ENCODE measurements at places on chromosomes 1 and 21.
A peak's percentile ranks its signal among the peaks of the same experiment; 100 is the strongest.

GRCh38 chr1:77926561-77927357 lies 38.3 kb downstream of the NEXN start:
- no peak for DNase-seq

- no peak for DNase-seq
Measured at GRCh38 chr1:157584503-157584902, 13.4 kb downstream of the FCRL4 start.

DNA sequence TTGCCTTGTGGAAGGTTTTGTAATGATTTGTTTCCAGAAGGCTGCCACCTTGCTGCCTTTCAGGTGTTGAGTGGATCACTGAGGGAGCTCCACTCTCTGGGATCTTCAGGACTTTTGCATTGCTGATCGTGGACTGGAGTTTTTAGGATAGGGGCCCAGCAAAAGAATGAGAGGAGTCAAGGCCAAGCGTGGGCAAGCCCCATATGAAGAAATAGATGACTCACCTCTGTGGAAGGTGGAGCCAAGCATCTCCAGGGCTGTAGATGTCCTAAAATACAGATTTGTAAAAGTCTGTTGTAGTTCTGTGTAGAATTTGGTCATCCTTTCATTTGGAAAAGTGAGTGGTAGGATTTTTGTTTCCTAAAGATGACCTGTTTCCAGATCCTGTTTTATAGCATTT lies 67.0 kb downstream of the ST3GAL3 start:
- DNase-seq: no peak

DNA sequence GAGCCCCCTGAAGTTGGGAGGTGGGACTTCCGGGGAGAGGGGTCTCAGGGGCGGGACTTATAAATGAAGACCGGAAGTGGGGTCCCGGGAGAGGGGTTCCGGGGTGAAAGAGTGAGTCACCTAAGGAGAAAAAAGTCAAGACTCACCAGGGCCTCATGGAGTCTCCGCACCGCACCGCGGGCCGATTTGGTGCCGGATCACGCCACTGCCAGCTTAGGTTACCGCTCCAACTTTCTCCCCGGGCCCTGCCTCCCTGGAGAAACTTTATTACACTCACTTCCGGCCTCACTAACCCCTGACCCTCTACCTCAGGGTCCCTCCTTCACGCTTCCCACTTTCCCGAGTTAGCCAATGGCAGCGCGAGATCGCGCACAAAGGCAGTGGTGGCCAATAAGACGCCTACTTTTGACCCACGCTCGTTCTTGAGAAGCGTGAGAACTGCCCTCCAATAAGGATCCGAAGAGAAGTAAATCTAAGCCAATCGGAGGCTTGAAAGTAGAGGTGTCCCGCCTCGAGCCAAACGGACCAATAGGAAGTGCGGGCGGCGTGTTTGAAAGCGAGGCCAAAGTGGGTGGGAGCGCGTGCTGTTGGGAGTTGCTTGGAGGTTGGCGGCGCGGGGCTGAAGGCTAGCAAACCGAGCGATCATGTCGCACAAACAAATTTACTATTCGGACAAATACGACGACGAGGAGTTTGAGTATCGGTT lies at the start of gene CKS1B:
TSS of gene CKS1B (plus strand) at position 580 of the 706 bp plus-strand sequence. CDS start at position 645, 65 bp downstream.
- peak; percentile 96 for DNase-seq

GRCh38 chr1:26075421-26076144 lies 8.2 kb upstream of the TRIM63 start:
- DNase-seq: no peak

DNA sequence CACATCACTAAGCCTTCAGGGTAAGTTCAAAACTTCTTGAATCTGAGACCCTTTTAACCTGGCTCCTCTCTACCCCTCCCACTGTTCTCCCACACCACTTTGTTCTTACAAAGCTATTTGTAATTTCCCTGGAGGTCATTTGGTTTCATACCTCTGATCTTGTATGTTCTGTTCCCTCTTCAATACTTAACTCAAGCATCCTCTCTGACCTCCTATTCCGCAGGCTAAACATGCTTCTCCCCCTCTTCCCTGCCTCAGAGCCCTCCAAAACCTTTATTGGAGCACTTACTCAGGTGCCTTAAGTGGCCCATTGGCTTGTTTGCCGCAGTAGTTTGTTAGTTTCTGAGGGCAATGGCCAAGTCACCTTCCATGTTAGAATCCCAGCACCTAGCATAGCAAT lies 54.8 kb downstream of the SSX2IP start:
- no peak for DNase-seq

DNA sequence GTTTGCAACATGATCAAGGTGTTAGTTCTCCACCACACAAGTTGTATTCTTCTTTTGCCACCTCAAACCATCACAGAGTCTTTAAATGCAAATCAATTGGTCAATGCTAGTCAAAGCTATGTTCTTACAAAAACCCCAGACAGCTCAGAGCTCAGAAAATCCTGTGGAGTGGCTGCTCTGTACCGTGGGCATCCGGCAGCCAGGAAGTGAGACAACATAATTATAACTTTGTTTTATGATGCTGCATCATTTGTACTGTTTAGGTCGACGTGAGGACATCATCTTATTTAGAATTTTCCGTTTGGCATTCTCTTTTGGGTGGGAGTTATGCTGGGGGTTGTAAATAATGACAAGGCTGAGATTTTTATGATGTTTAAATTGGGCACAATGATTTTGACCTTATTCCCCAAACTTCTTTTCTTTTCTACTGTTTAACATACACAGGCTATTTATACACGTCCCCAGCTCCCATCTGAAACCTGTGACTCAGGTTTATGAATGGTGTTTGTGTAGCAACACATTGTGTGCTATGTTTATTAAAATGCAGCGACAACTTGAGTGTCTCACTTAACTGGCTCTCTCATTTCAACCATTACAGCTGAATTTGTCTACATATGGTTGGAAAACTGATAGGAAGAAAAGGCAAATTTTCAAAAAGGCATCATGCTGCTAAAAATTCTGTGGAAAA lies 124.0 kb downstream of the CNIH3 start:
- DNase-seq: no peak

- no peak for DNase-seq
Measured at GRCh38 chr1:224458296-224458695, 23.7 kb upstream of the WDR26 start.

- no peak for DNase-seq
Measured at GRCh38 chr21:37240978-37241377, 26.2 kb downstream of the VPS26C start.

GRCh38 chr1:236389253-236389652 lies 4.8 kb upstream of the EDARADD start:
- no peak for DNase-seq

DNA sequence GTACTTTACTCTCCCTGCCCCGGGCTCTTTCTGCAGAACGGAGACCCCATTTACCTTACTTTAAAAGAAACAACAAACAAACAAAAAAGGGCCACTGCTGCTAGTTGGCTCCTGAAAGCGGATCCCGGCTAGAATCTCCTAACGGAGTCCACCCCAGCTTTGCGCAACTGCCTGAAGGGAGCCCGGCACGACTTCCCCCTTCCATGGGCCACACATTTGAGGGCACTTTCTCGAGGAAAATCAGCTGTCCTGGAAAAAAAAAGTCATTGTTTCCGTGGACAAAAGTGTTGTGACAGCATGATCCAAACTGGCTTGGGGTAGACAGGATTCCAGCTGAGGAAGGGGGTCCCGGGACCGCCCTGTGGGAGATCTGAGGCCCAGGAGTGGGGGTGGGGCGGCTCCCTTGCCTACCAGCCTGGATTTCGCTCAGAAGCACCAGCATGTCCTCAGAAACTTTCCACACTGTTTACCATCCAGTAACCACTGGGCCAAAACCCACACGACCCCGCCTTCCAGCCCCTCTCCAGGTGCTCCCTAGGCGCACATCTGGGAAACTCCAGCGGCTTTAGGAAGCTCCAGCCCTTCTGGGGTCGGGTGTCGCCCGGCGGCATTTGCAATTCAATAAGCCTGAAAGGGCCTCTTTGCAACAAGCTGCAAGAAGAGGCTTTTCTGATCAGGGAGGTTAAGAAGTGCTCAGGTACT lies 4.8 kb downstream of the RIPK4 start:
- no peak for DNase-seq

DNA sequence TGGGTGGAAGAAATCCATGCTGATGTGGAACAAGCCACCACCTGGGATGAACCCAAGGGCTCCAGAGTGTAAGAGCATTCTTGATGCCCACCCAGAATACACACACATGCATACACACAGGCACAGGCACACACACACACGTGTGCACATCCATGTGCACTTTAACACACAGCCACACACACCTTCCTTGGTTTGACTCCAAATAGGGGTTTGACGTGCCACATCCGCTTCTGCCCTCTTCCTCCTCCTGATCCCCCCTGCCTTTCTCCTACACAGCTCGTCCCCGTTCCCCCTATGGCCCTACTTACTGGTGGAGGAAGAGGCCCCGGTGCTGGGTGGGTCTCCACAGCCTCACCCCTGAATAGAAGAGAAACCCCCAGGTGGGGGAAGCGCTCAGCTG lies 16.0 kb downstream of the SPATA21 start:
- no peak for DNase-seq

- DNase-seq: no peak
Measured at GRCh38 chr1:231936983-231937775, 310.6 kb downstream of the DISC1 start.

DNA sequence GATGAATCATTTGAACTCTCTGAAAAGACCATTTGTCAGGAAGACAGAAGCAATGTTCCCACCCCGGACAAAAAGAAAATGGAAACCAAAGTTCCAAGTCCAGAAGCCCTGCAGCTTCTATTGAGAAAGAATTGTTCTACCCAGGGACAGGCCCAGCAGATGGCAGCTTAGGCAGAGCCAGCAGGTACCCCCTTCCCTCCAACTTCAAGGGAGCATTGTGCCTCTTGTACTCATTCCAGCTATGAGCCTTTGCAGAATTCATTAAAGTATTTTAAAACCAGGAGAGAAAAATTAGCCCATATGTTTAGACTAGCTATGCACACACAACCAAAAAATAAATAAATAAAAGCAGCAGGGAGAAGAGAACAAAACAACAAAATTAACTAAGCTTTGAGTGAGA lies 85.2 kb upstream of the KCND3 start:
- no peak for DNase-seq

- no peak for DNase-seq
Measured at GRCh38 chr1:157131281-157131680, 6.9 kb downstream of the ETV3 start.

DNA sequence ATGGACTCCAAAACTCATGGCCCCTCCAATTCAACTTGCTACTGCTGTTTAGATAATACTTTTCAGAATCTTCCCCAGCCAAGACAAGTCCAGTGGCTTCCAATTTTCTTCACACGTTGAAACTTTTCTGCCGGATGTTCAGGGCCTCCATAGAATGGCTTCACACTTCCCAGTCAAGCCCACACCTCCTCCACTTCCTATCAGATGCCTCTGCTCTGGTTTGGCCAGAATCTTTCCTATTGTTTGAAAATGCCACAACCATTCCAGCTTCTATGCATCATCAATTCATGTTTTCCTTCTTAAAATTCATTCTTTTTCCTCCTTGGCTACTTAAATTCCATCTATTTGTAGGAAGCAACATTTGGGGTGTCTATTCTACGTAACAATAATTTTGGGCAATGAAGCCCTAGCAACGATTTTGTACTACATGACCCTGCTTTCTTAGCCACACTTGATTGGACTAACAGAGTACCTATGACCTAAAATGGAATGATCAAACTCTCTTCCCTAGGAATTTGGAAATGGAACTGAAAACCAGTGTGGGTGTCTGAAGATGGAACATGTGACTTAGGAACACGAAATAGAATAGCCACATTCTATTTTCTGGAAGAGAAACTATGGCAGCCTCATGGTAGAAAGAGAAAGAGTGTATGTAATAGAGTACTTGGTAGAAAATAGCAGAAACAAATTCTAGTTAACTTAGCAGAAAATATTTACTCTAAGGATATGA lies 74.1 kb upstream of the CNIH3 start:
- DNase-seq: no peak

DNA sequence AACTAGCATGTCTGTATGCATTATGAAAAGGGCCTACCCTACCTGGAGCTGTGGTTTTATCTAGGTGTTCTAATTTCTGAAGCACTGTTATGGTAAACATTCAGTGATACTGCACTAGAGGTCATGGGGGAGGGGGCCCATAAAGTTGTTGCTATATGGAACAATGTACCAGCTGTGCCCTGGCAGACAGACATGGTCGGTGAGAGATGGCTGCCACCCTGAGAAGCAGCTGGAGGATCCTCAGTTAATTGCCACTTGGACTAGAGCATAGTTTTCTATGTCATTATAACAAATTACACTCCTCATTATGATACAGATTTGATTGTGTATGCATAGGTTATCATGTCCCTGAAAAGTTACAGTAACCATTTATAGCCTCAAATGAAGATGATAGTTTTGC lies 45.4 kb downstream of the ILDR2 start:
- no peak for DNase-seq

DNA sequence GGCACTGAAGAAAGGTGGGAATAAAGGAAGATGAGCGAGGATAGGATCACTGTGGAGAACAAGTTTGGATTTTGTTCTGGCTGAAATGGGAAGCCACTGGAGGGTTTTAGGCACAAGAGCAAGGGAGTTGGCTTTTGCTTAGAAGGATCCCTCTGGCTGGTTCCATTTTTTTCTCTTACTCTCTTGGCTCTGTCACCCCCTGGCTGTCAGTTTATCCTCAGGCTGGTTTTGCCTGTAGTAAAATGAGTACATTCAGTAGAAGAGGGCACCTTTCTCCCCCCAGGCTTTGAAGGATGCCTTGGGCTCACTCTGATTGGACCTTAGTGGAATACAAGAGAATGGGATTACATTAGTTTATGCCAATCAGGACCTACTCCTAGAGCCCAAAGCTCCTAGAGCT lies 17.1 kb downstream of the CACHD1 start:
- no peak for DNase-seq

DNA sequence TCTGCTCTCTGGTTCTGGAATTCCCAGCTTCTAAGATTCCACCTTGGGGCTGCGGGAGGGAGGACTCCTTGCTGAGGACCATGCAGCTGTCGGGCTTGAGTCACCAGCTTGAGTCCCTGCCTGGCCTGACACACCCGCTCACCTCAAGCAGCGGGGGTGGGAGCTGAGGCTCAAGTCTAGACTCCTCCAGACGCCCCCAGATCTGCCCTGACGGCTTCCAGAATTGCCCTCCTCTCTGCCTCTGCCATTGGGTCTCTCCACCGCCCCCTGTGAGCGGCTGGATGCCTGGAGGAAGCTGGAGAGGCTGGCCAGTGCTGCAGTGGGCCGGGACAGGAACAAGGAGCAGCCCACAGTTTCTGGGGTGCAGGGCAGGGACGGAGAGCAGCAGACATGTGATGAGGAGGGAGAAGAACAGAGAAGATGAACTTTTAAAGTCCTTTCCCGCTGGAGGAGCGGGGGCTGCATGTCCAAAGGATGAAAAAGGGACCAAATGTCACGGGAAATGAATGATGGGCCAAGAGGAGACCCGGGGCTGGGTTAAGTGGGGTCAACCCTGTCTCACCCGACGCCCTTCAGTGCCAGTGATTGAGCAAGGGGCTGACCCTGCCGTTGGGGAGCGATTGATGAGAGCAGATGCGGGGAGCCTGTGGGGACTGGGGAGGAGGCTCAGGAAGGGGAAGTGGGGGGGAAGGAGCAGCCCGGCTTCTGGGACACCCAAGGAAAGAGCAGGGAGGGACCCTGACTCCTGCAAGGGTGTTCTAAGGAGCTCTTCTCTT lies 13.5 kb downstream of the CRABP2 start:
- no peak for DNase-seq

GRCh38 chr21:42051788-42052187 lies 19.3 kb upstream of the UMODL1 start:
- no peak for DNase-seq

- DNase-seq: no peak
Measured at GRCh38 chr1:2170211-2170610, 24.4 kb downstream of the FAAP20 start.

GRCh38 chr1:180210008-180210620 lies 19.9 kb upstream of the LHX4 start:
- DNase-seq: no peak

- DNase-seq: no peak
Measured at GRCh38 chr1:227182012-227182411, 136.3 kb downstream of the CDC42BPA start.

GRCh38 chr1:246679794-246680177 lies 44.4 kb upstream of the SCCPDH start:
- DNase-seq: no peak
